Activated CD4-positive, CD25-positive, alpha-beta regulatory T cell (primary cell): ENCODE measurements at places on chromosomes 7 and 10.

DNA sequence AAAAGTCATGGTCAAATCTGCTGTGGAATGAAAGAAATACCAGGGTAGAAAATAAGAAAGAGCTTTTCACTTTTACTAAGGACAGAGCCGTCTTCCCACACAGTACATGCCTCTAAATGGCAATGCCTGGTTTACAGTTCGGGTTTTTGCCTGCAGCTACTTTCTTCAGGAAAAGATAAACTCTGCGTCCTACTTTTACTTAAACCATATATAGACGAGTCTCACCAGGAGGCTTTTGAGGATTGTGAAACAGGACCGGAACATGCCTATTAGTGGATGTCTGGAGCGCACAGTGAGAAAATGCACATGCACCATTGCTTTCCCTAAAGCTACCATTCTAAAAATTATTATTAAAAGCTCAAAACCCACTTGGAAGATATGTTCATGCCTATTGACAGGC, 70.5 kb downstream of the KLF6 start:
- no peak for DNase-seq

DNA sequence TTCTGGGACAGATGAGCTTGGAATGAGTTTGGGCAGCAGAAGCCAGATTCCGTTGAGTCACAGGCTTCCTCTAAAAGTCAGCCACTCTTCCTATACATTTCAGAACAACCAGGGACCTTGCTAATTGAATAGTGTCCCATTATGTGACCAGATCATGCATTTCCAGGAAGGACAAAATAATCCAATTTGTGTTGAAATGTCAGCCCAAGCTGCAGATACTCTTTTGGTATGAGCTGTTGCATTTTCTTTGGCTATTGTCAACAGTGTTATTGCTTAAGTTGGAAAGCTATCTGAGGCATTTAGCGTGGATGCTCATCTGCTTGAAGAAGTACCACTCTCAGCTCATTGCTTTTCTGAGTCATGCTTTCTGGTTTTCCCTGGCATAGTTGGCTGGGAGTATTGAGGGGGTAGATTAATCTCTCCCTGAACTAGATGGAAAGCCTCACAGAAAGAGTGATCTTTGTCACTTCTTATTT, 223.7 kb upstream of the HABP2 start:
- DNase-seq: no peak

GRCh38 chr10:120573355-120573754, 116.3 kb downstream of the PLPP4 start:
- DNase-seq: no peak

GRCh38 chr7:80478683-80479082, 33.2 kb downstream of the GNAT3 start:
- no peak for DNase-seq

DNA sequence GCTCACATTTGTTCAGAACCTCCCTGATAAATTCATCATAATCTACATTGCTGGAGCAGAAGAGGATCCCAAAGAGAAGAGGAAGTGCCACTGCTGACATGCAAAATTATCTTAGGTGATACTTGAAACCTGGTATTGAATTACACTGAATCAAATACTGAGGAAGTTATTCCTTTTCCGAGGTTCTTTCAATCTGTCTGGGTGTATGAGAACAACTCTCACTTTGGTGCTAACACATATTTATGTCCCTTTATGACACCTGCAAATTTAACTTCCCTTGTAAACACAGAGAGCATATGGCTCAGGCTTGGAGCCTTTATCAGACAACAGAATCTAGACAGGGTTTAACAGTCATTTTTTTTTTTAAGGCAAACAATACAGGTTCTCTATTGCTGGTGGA, 131.4 kb downstream of the SRPK2 start:
- no peak for DNase-seq

DNA sequence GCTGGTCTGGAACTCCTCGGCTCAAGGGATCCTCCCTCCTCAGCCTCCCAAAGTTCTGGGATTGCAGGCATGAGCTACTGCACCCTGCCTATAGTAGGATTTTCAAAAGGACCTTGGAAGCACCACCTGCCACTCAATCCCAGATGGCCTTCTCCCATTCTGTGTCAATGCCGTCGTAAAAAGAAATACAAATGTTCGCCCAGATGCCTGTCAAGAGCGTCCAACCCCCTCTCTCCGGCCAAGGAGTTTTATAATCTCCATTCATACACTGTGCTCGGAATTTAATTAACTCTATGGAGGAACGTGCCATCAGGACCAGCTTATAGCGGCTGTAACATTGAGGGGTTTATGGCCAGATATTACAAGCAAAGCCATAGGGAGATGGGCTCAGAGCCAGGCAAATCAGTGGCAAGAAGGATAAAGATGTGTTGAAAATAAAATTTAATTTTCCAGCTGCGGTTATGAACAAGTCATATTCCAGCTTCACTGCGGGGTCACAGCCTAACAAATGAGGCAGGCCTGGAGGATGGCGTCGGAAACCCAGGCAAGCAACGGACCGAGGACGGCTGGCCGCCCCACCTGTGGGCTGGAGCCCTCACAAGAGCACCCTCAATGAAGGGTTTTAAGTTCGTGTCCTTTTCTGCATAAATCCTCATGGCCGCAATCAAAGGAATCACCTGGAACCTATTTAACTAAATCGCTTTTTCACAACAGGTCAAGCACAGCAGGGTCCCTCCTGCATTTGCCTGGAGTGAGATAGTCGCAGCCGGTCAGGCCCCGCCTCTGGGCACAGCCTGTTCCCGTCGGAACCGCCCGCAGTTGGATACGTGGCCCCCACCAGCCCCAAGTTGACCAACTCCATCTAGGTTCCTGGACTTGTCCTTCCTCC, 374.5 kb upstream of the FOXK1 start:
- DNase-seq: no peak

GRCh38 chr7:91832493-91833045, 47.9 kb downstream of the MTERF1 start:
- DNase-seq: no peak

DNA sequence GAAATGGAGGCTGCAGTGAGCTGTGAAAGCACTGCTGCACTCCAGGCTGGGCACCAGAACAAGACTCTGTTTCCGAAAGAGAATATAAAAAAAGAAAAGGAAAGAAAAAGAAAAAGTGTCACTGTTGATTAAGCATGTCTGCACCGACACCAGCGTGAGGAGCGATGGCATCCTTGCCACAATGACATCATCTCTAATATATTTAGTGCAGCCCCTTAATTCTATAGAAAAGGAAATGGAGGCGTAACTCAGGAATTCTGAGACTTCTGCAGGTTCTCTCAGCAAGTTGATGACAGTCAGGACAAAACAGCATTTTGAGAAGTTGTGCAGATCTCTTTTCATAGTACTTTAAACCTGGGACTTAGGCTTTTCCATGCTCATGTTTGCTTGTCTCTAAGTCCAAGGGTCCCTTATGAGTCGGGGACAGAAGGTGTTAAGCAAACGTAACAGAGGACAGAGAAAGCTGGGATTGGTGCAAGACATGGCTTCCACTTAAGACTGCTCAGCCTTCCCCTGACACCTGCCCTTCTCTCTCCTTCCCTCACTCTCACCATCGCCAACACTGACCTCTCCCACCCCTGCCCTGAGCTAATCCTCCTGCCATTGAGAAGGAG, 16.9 kb upstream of the ANKRD1 start:
- DNase-seq: no peak

- DNase-seq: no peak
Measured at GRCh38 chr10:27826369-27826768, 80.8 kb upstream of the MKX start.

DNA sequence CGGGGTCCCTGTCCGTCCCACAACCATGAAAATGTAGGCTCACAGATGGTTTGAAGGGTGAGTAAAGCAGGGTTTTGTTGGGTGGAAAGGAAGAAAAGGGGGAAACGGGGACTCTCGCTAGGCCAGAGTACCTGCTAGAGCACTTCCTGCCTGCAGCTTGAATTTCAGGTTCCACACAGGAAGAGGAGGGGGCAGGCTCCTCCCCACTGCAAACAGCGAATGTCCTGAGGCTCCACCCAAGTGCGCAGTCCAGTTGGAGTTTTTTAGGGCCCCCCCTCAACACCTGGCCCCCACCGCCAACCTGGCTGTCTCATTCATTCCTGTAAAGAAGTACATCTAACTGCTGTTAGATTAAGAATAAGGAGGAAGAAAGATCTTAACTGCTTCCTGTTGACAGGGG, 414.7 kb downstream of the SH2D4B start:
- DNase-seq: no peak

DNA sequence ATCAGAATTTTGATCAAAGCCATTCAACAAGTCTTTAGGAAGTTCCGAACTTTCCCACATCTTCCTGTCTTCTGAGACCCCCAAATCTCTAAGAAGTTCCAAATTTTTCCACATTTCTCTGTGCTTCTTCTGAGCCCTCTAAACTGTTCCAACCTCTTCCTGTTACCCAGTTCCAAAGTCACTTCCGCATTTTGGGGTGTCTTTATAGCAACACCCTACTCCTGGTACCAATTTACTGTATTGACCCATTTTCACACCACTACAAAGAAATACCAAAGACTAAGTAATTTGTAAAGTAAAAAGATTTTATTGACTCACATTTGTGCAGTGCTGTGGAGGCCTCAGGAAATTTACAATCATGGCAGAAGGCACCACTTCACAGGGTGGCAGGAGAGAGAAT, 385.8 kb upstream of the GHITM start:
- DNase-seq: no peak

GRCh38 chr7:45013465-45013967, 13.5 kb downstream of the CCM2 start:
- DNase-seq: no peak

DNA sequence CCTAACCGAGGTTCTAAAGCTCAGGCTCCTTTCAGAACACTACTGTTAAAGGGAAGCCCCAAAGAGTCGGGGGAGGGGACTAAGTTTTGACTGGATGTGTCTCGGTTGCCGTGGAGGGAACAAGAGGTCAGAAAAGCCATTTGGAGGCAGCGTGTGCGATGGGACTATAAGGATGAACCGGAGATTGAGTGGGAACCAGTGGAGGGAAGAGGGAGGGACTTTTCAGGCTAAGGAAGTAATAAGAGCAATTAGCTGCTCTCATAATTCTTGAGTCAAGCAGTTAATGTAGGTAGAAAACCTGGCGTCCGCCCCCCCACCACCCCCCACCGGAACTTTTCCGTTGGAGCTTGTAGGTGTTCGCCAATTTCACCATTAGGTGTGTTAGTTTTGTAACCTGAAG, 491 bp upstream of the AKAP9 start:
- no peak for DNase-seq

GRCh38 chr7:107075863-107076574, 31.5 kb downstream of the PRKAR2B start:
- DNase-seq: no peak

DNA sequence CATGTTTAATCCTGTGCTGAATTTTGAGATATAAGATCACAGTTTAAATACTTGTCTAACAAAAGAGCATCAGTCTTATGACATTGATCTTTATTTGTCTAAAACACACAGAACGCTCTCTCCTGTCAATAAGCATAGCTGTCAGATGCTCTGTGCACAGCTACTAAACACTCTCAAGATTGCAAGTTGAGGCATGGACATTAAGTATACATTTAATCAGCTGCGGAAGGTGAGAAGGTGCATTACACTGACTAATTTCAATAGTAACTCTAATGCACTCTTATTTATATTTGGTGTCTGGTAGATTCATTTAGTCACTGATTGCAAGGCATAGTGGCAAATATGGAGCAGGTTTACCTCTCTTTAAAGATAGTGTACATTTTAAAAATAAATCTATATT, 580.3 kb upstream of the NRP1 start:
- DNase-seq: no peak

DNA sequence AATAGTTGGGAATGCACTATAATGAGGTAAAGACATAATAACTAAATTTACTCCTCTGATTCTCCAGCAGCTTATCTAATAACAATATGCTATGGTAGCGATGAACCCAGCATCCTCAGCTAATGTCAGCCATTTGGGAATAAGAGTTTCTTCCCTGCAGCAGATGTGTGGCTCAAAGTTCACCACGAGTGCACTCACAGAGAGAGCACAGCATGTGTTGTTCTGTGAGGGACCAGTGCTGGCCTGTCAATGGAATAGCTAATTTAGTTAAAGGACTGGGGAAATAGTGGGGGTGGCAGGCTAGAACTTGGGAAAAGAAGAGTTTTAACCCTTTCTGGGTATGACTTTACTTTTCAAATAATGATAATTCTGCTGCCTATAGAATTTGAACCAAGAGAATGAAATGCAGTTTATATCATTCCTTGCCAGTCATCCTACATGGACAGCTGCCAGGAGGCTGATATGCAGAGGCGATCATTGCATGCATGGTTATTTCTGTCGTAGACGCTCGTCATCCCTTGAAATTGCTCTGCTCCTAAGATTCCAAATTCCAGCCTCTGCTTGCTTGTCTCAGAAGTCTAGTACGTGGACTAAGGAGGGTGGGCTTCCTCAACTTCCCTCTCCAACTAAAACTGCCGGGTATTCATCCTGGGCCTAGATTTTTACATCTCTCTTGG, 355.6 kb downstream of the RNLS start:
- no peak for DNase-seq

- DNase-seq: no peak
Measured at GRCh38 chr10:104446151-104446550, 92.5 kb downstream of the CFAP58 start.

DNA sequence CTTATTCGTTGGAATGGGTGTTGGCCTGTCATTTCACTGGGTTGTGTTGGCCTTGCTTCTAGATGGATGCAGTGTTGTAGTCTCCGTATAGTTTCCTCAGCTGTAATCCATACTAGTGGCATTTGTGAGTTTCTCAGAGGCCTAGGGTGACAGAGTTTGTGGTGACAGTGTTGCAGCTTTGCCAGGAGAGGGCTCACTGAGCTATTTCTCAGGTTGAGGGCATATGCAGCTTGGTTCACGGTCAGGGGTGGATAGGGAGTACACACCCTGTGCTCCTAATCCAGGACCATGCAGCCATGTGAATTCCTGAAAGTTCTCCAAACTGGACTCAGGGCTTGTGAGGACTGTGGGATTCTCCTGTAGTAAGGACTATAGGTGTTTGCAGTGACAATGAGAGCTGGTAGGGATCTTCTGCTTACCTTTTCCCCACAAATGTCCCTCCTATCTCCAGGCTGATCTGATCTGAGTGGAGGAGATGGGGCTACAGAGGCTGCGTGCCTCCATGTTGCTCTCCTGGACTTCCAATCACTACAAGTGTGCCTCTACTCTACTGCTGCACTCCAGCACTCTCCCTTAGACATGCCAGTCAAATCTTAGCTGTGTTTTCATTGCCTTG, 229.0 kb downstream of the STK31 start:
- DNase-seq: no peak

- DNase-seq: no peak
Measured at GRCh38 chr7:112596260-112596659, 115.5 kb downstream of the LSMEM1 start.

DNA sequence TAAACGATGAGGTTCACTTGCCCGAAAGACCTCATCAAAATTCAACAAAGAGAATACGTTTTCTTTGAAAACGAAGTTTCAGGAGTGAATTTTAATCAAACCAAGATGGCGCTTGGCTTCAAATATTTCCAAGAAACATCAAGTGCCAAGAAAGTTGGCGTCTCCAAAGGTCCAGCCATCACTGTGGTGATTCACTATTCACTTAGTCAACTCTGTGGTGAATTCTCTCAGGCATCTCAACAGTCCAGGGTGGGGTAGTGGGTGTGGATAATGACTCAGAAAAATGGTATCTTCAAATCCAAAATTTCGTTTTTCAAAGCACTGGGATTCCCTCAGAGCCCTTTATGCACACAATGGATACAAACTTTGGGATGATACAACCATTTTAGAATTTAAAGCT, 133.1 kb downstream of the SVIL start:
- DNase-seq: no peak
